ENCODE measurements at places on chromosomes 12 and 14. TPM values are rescaled to one million over a fixed set of nuclear protein-coding genes. Genes with fewer than 3 reads are reported as not detected.

KRT74 gene
- total RNA-seq, result not detected

TTC9 gene
- 0.67 TPM for total RNA-seq

RBP5 gene
- total RNA-seq, result not detected

RPGRIP1 gene
- total RNA-seq, result 0.05 TPM

GPD1 gene
- total RNA-seq, result not detected

DAAM1 gene
- 4.7 TPM for total RNA-seq

GLT1D1 gene
- not detected for total RNA-seq

FBLN5 gene
- total RNA-seq, result 2.4 TPM

Data from NCI-H460 (cell line).